Stimulated activated CD8-positive, alpha-beta memory T cell treated with anti-CD3 and anti-CD28 coated beads, Interleukin-7, amount 100 ng/mL, for 24 hours (primary cell): ENCODE measurements at places on chromosomes 11 and 22.

DNA sequence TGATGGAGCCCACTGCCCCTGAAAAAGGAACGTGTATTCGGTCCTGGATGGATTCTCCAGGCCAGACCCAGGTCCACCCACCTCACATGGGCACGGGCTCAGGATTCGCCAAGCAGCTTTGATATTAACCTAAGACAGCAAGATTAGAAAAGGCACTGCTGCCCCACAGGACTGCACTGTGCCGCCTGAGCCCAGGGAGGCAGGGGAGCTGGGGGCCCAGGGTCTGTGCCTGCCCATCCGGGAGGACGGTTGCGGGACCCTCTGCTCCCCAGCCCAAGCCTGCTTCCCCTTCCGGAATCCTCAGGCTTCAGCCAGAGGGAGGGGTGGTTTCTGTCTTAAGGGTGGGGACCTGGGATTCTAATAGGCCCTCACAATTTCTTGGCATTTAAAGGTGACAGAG lies 13.5 kb upstream of the VSIG10L2 start:
- no peak for DNase-seq

- DNase-seq: no peak
These were observed 981.6 kb upstream of the FAT3 start for GRCh38 chr11:91243051-91243450.

DNA sequence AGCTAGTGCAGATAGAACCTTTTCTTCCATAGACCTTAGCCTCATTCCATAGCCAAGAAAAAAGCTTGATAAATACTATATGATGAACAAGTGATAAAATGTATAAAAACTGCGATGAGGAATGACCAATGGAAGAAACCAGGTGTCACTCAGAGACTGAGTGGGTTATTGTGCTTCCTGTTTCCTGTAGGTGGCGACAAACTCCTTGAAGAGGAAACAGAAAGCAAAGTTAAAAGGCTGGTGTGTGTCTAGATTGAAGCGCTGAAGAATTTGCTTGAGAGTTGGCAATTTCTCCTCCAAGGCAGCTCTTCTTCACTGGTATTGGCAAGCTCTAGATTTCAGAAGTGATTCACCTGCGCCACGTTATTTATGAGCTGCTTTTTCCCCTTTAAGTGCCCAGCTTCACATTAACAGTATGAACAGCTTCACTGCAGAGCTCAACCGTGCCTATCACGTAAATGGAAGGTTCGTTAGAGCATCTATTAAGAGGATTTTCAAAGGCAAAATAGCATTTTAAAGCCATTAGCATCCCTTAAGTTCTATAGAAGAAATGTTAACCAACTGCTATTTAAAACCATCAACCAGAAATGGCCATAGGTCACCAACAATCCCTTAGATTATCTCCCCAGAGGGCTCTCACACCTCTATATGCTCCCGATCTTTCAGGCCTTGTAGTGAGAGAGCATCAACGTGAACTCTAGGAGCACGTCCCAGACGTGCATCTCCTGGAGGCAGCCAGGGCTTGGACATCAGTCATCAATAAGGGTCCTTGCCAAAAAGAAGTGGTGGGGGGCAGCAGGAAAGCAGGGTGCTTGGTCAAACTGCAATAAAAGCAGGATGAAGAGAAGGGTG lies 179.4 kb downstream of the CADM1 start:
- no peak for DNase-seq

GRCh38 chr11:128765104-128765503 lies 71.2 kb downstream of the FLI1 start:
- no peak for DNase-seq

DNA sequence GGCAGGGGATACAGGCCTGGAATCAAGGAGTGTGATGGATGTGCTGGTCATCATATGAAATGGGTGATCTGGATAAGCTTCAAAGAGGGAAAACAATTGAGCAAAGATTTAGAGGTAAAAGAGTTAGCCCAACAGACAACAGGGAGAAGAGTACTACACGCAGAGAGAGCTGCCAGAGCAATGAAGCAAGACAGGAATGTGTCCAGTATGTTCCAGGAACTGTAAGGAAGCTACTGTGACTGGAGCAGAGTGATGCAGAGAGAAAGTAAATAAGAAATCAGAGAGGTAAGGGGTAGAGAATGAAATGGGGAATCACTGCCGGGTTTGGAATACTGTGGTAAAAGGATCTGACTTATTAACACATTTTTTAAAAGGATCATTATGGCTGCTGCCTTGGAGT lies 255.1 kb downstream of the DCDC1 start:
- no peak for DNase-seq

- no peak for DNase-seq
These were observed 879.7 kb downstream of the JRKL start for GRCh38 chr11:97269527-97269926.

DNA sequence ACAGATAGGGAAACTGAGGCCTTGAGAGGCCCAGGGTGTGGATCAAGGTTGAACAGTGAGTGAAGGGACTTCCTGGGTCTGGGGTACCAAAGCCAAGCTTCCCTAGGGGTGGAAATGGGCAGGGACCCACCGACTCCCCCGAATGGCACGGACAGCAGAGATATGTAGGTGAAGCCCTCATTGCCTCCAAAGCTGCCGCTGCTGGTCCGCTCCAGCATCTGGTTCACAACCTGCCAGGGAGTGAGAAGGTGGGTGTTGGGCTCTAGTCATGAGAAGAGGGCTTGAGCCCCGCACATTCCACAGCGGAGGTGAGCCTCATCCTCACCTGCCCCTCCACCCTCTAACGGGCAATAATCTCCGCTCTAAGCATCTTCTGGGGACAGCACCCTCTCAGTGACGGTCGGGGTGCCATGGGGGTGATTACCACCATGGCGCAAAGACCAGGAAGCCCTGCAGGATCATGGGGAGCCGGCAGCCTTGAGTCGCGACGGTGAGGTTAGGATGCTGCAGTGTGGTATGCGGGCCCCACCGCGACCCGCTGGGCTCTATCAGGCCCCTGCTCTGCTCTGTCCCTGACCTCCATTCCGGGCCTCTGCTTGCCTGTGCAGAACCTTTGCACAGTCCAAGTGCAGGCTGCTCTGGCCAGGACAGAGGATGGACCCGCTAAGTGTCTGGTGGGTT lies 10.8 kb downstream of the ALDH3B2 start:
- no peak for DNase-seq

GRCh38 chr22:45330548-45330947 lies 20.8 kb downstream of the FAM118A start:
- no peak for DNase-seq

- no peak for DNase-seq
These were observed 33.4 kb downstream of the TSG101 start for GRCh38 chr11:18493310-18493709.

DNA sequence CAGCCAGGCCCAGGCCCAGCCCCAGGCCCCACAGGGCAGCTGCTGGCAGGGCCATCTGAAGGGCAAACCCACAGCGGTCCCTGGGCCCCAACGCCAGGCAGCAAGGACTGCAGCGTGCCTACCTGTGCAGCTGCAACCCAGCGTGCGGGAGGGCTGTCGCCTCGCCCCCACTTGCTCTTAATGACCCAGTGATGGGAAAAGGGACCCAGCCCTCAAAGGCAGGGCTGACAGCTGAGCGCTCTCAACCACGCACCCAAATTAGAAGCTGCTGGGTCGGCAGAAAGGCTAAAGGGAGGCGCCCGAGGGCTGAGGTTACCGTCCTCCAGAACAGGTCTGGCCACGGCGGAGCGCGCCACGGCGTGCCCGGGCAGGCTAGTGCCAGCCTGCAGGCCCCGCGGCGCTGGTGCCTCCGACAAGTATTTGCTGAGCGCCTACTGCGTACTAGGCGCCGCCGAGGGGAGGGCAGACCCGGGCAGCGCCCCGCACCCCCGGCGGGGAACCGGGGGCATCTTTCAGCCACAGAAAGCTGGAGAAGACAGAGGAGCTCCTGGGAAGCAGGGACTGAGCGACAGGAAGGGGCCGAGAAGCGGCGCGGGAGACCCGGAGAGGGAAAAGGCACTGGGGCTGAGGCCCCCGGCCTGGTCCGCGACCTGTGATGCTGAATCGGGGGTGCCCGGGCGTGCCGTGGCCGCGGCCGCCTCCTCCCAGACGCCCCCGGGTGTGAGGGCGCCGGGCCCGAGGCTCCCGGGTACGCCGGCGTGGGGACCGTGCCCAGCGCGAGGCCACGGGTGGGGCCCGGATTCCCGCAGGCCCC lies 773 bp downstream of the HRAS start:
- no peak for DNase-seq

GRCh38 chr11:43997022-43997660 lies 50.6 kb upstream of the ACCSL start:
- no peak for DNase-seq

GRCh38 chr11:109853156-109853776 lies 239.9 kb upstream of the ZC3H12C start:
- no peak for DNase-seq

- DNase-seq: no peak
These were observed 708 bp downstream of the SCO2 start for GRCh38 chr22:50524676-50525103.

DNA sequence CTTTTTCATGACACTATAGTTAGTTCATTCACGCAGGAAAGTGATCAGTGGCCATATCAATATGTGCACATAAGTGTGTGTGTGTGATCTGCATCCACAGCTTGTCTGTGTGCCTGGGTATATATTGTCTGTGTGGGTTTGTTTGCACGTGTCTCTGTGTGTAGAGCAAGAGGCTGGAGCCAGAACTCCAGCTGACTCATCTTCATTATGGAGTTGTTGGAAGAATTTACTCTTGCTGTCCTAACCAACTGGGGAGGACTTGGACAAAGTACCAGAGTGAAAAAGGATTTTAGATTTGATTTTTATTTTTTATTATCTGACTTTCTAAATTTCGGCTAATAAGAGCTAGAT lies 63.9 kb downstream of the TP53I11 start:
- no peak for DNase-seq

- DNase-seq: no peak
These were observed 83.6 kb upstream of the ZBED5 start for GRCh38 chr11:10941414-10941813.

- DNase-seq: no peak
These were observed 1.5 kb upstream of the SIK3 start for GRCh38 chr11:117099696-117100095.

DNA sequence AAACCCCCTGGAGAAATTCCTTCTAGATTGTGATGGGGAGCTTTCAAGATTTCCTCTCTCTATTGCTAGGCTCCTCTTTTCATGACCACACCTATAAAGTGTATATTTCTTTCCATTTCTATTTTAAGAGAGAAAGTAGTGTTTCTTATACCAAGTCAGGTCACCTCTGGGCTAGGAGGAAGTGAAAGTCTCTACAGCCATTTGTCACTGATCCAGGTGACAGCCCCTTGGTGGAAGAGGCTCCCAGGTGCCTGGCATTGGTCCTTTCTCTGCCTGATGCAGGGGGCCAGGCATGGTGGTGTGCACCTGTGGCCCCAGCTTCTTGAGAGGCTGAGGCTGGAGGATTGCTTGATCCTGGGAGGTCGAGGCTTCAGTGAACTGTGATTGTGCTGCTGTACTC lies 64.7 kb downstream of the DHCR7 start:
- DNase-seq: no peak

- DNase-seq: no peak
These were observed 11.0 kb downstream of the RRAS2 start for GRCh38 chr11:14347991-14348390.

DNA sequence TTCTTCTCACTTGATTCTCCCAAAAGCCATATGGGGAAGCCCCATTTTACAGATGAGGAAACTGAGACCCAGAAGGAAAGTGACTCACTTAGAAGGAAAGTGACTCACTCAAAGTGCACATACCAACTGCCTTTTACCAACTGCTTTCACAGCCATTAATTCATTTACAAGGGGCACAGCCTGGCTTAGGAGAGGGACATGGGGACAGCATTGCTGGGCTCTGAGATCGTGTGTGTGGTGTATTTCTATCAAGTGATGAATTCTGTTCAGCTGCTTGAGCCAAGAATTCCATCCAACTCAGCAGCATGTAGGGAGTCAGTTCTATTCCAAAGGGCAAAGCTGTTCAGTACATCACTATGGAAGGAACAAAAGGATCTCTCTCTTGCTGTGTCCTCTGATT lies 23.5 kb upstream of the PAK1 start:
- DNase-seq: no peak

DNA sequence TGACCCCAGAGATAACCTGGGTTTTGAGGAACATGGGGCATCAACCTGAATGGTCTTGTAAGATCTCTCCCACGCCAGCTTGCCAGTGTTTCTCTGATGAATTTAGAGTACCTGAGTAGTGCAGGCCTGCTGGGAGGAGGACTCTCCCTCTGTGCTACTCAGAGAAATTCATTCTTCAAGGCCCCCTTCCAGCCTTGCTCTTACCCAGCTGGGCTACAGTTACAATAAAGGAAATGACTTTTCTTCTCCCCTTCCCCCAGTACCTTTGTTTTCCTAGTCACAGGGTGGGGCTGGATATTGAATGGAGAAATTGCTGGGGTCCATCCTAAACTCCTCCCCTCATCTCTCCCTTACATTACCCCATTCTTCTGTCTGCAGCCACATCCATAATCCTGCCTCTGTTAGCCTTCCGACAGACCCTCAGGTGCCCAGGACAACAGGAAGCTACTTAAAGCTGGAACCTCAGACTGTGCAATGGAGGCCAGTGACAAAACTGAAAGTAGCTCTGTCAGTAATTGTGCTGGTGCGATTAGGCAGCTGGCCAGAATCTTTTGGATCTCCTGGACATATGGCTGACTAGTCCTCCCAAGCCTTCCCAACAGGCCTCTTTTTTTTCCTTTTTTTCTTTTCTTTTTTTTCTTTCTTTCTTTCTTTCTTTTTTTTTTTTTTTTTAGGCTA lies 17.4 kb downstream of the LIMK2 start:
- DNase-seq: no peak

DNA sequence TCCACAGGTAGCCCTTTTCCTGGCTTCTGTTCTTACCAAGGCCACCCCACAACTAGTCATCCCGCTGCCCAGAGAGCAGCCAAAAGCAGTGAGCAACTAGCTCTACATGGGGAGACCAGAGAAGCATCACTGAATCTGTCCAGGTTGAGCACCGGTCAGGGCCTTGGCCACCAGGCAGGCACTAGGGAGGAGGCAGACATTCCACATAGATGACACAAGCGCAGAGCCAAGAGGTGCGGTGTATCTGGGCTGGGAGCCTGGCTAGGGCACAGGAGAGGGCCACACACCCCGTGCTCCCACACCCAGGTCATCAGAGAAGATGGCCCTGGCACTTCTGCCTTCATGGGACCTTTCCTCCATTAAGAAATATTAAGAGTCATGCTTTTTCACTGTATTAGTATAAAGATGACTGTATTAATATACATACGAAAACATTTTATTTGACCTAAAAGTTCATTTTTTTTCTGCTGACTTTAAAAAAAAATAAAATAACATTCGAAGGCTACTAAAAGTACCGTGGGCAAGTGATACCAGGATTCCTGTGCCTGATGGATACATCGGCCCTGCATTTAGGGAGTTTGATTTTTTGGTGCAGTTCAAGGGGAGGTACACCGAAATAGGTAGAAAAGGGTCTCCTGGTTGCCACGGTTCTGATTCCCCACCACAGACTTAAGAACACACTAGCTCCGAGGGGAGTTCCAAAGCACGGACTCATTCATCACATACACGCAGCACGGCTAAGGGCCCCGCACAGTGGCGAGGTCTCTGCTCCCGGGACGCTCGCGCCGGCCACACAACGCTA lies 1.2 kb downstream of the DGCR2 start:
- DNase-seq: no peak

DNA sequence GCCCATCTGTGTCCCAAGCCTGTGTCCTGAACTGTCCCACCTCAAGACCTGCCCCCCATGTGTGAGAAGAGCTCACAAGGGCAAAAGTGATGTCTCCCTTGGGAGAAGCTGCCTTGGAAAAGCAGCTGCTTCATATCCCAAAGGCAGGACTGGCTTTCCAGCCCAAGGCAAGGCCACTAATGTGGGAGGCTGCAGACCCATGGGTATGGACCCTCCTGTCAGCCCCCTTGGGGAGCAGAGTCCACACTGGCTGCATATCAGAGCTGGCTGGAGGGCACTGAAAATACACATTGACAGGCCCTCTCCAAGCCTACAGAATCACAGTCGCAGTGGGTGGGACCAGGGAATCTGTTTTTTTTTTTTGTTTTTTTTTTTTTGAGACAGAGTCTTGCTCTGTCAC lies 2.7 kb downstream of the PELI3 start:
- no peak for DNase-seq
